ENCODE measurements at places on chromosomes 2 and 18.

- no peak for ATAC-seq
These were observed 39.2 kb downstream of the EIF5B start for GRCh38 chr2:99376254-99376864.

GRCh38 chr18:6060149-6060548 is 164.8 kb upstream of the TMEM200C start:
- no peak for ATAC-seq

- no peak for ATAC-seq
These were observed 1.5 kb downstream of the TEX261 start for GRCh38 chr2:70992945-70993853.

DNA sequence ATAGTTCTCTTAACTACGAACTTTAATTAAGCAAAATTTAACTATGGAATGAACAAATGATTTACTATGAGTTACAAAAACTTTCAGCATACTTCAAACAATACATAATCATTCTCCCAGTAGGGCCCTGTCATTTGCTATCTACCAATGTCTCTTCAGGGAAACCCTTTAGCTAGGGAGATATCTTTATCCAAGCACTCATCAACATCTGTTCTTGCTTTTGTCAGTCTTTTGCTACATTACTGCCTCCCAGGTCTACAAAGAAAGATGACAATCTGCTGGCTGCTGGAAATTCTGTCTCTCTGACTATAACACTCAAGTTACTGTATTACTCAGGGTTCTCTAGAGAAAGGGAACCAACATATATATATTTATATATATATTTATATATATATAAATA is 1626.3 kb upstream of the CELF4 start:
- no peak for ATAC-seq

GRCh38 chr2:47741101-47741500 is 41.8 kb upstream of the MSH6 start:
- no peak for ATAC-seq

DNA sequence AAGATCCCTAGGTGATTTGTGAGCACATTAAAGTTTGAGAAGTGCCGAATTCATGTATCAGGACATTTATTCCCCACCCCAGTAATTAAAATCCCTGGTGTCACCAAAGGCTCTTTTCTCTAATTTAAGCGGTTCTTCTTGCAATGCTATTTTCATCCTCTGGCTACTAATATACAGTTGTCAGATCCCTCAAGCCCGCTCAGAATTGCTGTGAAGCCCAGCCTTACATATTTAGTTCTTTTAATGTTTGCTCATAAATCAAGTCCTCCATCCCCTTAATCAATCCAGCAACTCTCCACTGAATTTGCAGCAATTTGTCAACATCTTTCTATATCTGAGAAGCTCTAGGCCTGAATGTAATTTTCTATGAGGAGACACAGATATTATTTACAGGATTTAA is 437.9 kb downstream of the PIK3C3 start:
- no peak for ATAC-seq

DNA sequence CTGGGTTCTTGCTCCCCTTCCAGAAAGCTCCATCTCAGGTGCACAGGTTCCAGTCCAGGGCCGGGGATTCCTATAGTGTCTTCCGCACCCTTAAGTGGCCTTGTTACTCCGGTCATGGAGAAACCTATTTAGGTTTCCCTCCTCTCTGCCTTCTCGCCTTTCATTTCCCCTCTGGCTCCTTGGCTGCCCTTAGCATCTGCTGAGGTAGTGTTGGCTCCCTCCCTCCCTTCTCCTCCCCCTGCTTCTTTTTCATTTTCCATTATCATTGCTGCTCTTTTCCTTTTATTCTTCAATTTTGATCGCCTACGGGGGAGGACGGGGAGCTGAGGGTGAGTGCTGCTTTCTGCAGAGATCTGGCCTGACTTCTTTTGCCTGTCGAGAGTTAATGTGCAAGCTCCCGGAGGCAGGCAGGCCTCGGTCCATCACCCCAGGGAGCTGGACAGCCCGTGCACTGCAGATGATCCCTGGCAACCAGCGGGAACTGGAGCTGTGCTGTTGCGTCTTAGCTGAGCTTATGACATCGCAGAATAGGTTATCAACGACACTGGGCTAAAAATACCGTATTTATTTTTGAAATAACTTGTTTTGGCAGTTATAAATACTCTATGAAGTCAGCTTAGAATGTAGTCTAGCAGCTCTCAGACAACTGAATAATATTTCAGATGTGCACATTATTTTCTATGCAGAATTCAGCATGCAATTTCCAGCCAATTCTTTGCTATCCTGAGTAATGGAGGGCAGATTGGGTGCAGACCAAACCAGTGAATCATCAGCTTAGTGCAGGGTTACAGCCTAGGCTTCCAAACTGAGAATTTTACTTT is 141.9 kb downstream of the SLC4A3 start:
- peak; percentile 98 for ATAC-seq

DNA sequence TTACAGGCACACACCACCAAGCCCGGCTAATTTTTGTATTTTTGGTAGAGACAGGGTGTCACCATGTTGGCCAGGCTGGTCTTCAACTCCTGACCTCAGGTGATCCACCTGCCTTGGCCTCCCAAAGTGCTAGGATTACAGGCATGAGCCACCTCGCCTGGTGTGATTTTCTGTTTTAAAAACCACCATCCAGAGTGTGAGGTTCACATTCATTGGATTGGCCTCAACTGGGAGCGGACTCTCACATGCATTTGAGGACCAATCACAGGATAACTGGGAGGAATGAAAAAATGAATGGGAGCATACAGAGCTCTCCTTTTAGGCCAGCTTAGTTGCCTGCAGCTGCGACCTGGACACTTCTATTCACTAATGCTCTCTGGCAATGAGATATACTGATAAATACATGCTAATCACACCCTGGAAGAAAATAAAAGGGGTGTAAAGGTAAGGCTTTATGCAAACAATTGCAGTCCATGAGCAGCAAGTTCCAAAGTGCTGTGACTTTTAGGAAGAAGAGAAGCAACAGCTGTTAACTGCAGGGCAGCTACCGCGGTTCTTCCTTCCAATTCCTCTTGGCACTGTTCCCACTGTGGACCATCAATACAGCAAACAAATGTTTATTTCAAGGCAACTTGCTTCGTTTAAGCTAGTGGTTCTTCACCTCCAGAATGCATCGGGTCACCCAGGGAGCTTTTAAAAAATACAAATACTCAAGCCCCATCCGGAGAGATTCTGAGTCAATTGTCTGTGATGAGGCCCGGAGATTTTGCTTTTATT is 49.5 kb upstream of the FZD5 start:
- ATAC-seq, result no peak

GRCh38 chr18:11817229-11817628 is 34.0 kb upstream of the CHMP1B start:
- ATAC-seq, result no peak

DNA sequence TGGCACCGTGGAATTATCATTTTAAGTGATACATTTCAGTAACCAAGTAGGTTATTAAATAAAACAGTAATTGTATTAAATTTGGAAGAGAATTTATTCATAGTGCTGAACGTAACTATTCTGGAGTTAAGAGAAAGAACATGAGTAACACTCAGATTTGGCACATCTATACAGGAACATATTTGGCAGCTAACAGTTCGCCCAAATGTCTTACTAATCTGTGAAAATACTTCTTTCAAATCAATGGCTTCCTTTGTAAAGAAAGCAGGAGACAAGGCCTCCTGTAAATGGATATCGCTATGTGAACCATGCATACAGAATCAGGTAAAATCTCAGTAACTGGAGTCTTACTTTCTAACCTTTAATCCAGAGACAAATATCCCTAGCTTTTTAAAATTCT is 64.4 kb downstream of the ZNF516 start:
- ATAC-seq, result no peak

DNA sequence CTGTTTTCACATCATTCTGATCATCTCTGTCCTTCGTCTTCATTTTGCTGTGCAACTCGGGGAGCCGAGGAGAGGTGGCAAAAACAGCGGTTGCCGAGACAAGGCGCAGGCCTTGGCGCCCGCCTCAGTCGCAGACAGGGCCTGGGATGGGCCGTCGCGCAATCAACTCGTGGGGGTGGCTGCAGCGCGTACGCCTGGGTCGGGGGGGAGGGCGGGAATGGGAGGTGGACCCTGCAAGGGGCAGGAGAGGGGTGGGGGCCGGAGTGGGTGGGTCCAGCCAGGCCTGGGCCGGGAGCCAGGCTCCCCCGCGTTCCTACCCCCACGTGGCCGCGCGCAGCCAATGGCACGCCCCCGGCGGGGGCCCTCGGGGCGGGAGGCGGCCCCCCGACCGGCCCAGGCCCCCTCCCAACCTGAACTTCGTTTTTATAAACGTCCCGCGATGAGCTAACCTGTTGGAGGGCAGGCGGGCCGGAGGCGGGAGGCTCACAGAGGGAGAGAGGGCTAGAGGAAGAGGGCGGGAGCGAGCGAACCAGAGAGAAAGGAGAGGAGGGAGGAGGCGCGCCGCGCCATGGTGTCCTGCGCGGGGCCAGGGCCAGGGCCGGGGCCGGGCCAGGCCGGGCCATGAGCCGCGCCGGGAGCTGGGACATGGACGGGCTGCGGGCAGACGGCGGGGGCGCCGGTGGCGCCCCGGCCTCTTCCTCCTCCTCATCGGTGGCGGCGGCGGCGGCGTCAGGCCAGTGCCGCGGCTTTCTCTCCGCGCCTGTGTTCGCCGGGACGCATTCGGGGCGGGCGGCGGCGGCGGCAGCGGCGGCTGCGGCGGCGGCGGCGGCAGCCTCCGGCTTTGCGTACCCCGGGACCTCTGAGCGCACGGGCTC is at the start of gene HOXD13:
Gene HOXD13, plus strand, starts transcription at position 452 of the 875 bp plus-strand sequence. Its CDS starts 170 bp downstream, at position 622.
- peak; percentile 66 for ATAC-seq

- peak; percentile 69 for ATAC-seq
These were observed 96.7 kb downstream of the CCDC148 start for GRCh38 chr2:158359846-158360245.

GRCh38 chr2:215571689-215572088 is 135.8 kb upstream of the FN1 start:
- ATAC-seq, result no peak

- ATAC-seq, result no peak
These were observed 9.3 kb upstream of the MTCL1 start for GRCh38 chr18:8695932-8696517.

DNA sequence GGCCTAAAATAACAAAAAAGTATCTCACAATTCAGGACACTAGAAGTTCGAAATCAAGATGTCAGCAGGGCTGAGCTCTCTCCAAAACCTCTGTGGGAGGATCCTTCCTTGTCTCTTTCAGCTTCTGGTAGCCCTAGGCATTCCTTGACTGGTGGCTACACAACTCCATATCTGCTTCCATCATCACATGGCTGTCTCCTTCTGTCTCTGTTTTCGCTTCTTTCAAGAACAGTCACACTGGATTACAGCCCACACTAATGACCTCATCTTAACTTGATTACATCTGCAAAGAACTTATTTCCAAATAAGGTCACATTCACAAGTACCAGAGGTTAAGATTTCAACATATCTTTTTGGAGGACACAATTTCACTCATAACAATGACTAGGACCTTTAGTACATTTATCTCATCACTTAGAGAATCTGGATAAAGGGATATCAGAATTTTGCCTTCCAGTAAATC is 275.2 kb downstream of the IRS1 start:
- no peak for ATAC-seq

GRCh38 chr2:240482141-240482540 is 46.7 kb downstream of the GPC1 start:
- no peak for ATAC-seq

- peak; percentile 52 for ATAC-seq
These were observed 26.7 kb downstream of the UPP2 start for GRCh38 chr2:158128168-158128973.

DNA sequence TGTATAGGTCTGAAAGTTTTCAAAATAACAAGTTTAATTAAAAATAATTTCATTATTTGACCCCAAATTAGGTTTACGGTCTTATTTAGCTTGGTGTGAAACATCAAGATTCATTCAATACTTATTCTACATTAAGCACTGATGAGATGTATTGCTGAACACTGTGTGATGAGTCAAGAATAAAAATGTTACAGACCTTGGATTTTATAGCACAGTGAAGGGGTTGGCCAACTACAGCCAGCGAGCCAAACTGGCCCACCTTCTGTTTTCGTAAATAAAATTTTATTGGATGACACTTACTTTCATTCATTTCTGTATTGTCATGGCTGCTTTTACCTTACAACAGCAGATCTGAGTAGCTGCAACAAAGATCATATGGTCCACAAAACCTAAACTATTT is 8.3 kb downstream of the PPP4R1 start:
- no peak for ATAC-seq

DNA sequence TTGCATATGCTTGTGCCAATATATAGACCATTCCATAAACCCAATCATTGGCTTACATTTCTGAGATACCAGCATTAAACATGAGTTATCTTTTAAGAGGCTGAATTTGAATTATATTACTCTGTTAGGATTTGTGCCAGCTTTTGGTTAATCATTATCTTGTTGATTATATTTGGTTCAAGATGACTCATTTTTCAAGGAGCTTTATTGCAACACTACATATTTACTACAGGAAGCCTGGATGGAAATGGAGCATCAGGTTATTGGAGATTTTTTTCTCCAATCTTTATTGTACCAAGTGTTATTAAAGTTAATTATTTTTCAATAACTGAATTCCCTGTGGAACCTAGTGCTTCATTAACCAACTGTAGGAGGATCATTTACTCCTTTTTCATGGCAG is 26.4 kb downstream of the EML4 start:
- no peak for ATAC-seq

DNA sequence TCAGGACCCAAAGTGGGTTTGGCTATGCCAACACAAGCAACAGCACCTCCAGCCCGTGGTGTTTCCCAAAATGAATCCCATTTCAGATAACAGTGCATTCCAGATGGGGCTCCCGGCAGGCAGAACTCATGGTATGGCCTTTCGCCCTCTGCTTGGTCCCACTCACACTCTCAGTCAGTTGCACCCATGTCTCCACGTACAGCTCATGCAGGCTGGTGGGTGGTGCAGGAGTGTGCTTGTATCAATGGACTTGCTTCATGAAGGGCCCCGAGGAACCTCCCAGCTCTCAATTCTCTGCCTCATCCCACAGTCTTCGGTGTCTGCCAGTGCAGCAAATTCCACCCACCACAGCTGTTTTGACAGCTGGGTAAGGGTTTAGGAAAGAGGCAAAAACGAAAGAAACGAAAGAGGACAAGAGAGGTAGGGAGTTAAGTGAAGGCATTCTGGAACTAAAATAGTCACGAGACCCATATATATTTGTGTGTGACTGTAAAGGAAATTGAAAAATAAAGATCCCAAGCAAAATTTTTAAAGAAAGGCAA is 278.1 kb downstream of the DCDC2C start:
- no peak for ATAC-seq

DNA sequence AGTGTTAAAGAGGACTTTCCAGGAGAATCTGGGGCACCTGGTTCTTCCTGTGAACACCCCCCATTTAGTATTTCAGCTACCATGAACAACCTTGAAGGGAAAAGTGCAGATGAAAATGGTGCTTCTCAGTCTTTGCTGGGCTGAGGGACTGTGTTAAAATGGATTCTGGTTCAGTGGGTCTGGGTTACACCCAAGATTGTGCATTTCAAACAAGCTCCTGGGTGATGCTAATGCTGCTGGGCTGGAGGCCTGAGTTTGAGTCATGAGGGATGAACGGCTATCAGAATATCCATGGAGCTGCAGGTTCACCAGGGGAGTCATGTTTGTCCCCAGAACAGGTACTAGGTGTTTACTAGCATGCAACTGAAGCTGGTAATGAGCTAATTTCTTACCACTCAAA is 24.0 kb downstream of the MRPL44 start:
- peak; percentile 89 for ATAC-seq

Measured in motor neuron (in vitro differentiated cells).